ENCODE measurements at places on chromosomes 2 and 18.

- no peak for DNase-seq
Observed at GRCh38 chr2:25246001-25246400, 77.6 kb upstream of the POMC start.

GRCh38 chr2:222709191-222709891, 37.9 kb downstream of the MOGAT1 start:
- no peak for DNase-seq

- no peak for DNase-seq
Observed at GRCh38 chr18:66129248-66129647, 378.4 kb downstream of the CDH7 start.

DNA sequence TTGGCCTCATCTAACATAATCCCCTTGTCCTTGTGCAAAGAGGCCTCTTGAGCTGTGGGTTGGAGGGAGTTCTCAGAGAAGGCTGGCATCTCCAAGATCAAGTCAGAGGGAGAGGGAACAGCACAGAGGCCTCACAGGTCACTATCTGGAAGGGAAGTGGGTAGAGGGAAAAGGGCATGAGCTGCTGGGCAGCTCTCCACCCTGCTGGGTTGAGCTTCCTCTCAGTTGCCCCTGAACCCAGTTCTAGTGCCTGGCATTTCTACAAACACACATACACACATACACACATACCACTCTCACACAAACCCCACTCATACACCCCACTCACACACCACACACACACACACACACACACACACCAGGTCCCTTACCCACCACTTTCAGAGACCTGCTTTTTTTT, 30.3 kb upstream of the RMP24 start:
- no peak for DNase-seq

DNA sequence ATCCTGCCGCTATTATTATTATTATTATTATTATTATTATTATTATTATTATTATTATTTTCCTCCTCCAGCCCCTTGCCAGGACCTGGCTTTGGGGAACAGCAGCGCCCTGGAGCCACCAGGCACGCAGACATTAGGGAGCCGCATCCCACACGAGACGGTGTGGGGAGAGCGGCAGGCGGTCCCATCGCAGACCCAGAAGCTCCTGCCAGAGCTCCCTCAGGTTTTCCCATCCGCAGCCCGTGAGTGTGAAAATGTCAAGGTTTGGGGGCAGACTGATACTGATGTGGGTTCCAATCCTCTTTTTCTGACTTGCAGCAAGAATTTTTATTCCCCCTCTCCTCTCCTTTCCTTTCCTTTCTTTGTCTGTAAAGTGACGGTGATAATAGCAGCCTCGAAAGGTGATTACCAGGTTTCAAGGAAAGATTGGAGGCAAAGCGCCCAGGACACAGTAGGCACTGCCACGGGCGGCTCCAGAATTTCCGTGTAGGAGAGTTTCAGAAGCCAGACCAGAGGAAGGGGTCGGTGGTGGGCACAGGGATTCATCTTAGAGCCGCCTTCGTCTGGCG, 816 bp downstream of the SCTR start:
- DNase-seq = no peak

- no peak for DNase-seq
Observed at GRCh38 chr2:240985881-240986786, 12.3 kb upstream of the SNED1 start.

DNA sequence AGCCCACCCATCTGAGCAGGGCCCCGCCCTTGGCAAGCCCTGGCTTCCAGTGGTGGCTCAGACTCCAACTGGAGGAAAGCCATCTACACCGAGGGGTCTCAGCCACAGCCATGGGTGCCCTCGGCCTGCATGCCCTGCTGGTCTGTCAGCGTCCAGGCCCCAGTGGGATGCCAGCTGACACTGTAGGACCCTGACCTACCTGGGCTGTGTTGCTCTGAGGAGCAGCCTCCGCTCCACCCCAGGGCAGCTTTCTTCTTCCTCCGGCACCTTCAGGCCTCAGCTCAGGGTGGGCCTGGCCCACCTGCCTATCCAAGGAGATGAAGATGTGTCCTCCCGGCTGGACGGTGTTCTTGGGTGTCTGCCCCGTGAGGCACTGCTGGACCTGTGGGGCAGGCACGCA, 13.9 kb upstream of the ARHGEF4 start:
- no peak for DNase-seq

Data from activated CD4-positive, alpha-beta T cell treated with anti-CD3 and anti-CD28 coated beads, Interleukin-2, amount 50 U/mL, for 48 hours (primary cell).